A673 (cell line): ENCODE measurements at places on chromosomes 13 and 19. TPM values are rescaled to one million over a fixed set of nuclear protein-coding genes. Genes with fewer than 3 reads are reported as not detected.

GRCh38 chr13:111971891-111972780 is 94.8 kb upstream of the SOX1 start:
- no peaks in the 10 kb centered on the region for H3K36me3 ChIP-seq
- peaks cover 24% of the 10 kb centered on the region for H3K27me3 ChIP-seq
- H3K4me1 ChIP-seq: peaks cover 12% of the 10 kb centered on the region
- no peak for DNase-seq
- H3K4me3 ChIP-seq: no peak overlapping the region

- peaks cover 14% of the 10 kb centered on the region for H3K27me3 ChIP-seq
- DNase-seq: no peak
- no peaks in the 10 kb centered on the region for H3K4me1 ChIP-seq
- H3K4me3 ChIP-seq: no peak overlapping the region
- H3K36me3 ChIP-seq: no peaks in the 10 kb centered on the region
Observed at GRCh38 chr19:9014803-9015202, 4.6 kb upstream of the MUC16 start.

GRCh38 chr13:112368883-112369282 is 7.3 kb upstream of the SPACA7 start:
- no peak for DNase-seq
- H3K4me3 ChIP-seq: no peak overlapping the region
- H3K27me3 ChIP-seq: peaks cover 12% of the 10 kb centered on the region
- H3K36me3 ChIP-seq: no peaks in the 10 kb centered on the region
- H3K27ac ChIP-seq: no peak overlapping the region
- H3K4me1 ChIP-seq: no peaks in the 10 kb centered on the region

DNA sequence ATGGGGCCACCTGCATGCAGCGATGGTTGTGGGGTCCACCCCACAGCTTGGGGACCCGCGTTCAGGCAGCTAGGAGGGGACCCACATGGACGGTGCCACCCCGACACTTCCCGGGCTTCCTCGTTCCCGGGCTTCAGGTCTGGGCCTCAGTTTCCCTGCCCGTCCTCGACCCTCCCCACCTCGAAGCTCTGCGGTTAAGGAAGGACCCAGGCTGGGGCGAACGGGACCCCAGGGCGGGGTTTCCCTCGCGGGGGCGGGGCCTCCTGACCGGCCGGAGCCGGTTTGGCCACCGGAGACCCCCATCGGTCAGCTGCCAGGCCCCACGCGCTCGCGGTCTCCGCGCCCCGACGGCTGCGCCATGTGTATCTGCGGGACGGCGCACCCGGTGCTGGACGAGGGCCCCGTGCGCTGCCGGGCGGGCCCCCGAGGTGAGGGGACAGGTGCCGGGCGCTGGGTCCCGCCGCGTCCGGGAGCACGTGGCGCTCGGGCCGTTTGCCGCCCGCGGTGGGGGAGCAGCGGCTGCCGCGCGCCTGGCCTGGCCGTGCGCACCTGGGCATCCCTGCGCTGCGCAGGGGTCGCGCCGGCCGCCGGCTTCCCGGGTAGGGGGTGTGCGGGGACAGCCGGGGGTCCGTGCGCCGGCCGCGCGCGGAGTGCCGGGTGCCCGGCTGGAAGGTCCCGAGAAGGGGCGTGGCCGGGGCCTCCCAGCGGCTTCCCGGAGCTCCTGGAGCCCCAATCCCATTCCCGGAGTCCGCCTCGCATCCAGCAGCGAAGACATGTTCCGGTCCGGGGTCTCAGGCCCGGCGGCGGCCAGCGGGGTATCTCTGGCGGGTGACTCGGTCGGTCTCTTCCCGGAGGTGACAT is 4.2 kb downstream of the ARHGAP45 start:
- H3K27me3 ChIP-seq: peaks cover 7% of the 10 kb centered on the region
- peaks cover 27% of the 10 kb centered on the region for H3K4me1 ChIP-seq
- H3K36me3 ChIP-seq: no peaks in the 10 kb centered on the region
- DNase-seq: no peak

DNA sequence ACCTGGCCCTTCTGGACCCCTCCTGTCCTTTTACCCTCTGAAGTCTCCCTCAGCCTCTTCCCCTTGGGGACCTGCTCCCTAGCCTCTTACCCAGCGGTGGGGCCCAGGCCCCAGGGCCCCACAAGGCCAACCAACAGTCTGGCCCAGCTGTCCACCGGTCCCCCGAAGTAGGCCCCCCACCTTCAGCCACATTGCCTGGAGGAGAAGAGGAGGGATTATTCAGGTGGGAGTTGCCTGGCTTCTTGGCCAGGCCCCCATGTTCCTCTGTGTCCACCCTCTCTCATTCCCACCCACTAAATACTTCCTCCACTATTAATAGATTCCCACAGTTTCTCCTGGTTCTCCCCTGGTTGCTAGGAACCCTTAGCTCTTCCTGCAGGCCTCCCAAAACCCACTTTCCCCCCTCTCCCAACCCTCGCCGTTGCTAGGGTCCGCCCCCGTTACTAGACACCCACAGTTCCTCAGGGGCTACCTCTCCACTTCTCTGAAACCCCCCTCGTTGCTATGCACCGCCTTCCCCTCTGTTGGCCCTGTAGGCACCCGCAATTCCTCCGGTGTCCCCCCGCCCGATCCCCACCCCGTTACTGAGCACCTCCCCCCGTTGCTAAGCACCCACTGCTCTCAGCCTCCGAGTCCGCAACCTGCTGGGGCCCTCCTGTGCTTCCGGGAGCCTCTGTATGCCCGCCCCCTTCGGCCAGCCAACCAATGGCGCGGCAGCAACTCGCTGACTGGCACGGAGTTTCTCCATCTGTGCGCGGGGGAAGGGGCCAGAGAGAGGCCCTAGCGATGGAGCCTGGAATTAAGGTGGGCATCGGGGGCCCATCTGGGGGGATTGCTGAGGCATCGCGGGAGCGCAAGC is 2.0 kb downstream of the COQ8B start:
- peaks cover 37% of the 10 kb centered on the region for H3K4me1 ChIP-seq
- peak overlapping the region; percentile 80 for H3K27ac ChIP-seq
- DNase-seq: peak; percentile 97
- H3K27me3 ChIP-seq: no peaks in the 10 kb centered on the region
- peak overlapping the region; percentile 68 for H3K4me3 ChIP-seq

DNA sequence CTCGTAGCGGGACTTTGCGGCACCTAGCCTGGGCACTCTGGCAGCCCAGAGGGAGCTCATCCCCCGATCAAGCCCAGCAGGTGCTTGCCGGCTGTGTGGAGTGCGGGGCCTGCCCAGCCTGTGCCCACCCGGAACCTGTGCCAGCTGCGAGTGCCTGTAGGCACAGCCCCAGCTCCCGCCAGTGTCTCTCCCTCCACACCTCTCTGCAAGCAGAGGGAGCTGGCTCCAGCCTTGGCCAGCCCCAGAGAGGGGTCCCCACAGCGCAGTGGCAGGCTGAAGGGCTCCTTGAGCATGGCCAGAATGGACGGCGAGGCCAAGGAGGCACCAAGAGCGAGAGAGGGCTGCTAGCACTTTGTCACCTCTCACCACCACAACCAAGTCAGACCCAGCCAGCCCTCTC is 55.5 kb upstream of the C1QTNF9B start:
- H3K27ac ChIP-seq: no peak overlapping the region
- no peaks in the 10 kb centered on the region for H3K27me3 ChIP-seq
- H3K36me3 ChIP-seq: no peaks in the 10 kb centered on the region
- no peak for DNase-seq
- H3K4me3 ChIP-seq: no peak overlapping the region

DNA sequence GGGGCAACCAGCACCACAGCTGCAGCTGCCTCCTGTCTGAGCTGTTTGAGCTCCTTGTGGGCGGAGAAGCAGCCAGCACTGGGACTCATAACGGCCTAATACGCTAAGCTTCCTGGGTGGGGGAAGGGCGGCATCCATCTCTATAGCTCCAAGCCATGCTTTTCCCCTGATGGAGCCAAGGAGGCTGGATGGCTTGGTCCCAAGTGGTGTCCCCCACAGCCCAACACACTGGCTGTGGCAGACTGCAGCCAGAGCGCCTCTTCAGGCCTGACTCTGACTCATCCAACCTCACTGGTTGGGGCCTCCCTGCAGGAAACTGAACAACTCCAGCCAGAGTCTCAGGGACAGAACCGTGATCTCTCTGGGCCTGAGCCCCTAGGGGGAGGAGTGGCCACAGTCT is 537.3 kb downstream of the SUCLA2 start:
- H3K27me3 ChIP-seq: no peaks in the 10 kb centered on the region
- no peaks in the 10 kb centered on the region for H3K36me3 ChIP-seq
- H3K4me3 ChIP-seq: no peak overlapping the region
- no peak for DNase-seq
- H3K4me1 ChIP-seq: no peaks in the 10 kb centered on the region

- H3K27ac ChIP-seq: no peak overlapping the region
- H3K4me1 ChIP-seq: no peaks in the 10 kb centered on the region
- no peaks in the 10 kb centered on the region for H3K27me3 ChIP-seq
- H3K4me3 ChIP-seq: no peak overlapping the region
- DNase-seq: no peak
Observed at GRCh38 chr19:13742756-13743155, 21.6 kb upstream of the MRI1 start.

GRCh38 chr19:2612619-2613249 is 89.8 kb downstream of the GNG7 start:
- H3K4me3 ChIP-seq: no peak overlapping the region
- no peak for DNase-seq
- no peak overlapping the region for H3K27ac ChIP-seq
- H3K4me1 ChIP-seq: no peaks in the 10 kb centered on the region
- H3K36me3 ChIP-seq: no peaks in the 10 kb centered on the region

DNA sequence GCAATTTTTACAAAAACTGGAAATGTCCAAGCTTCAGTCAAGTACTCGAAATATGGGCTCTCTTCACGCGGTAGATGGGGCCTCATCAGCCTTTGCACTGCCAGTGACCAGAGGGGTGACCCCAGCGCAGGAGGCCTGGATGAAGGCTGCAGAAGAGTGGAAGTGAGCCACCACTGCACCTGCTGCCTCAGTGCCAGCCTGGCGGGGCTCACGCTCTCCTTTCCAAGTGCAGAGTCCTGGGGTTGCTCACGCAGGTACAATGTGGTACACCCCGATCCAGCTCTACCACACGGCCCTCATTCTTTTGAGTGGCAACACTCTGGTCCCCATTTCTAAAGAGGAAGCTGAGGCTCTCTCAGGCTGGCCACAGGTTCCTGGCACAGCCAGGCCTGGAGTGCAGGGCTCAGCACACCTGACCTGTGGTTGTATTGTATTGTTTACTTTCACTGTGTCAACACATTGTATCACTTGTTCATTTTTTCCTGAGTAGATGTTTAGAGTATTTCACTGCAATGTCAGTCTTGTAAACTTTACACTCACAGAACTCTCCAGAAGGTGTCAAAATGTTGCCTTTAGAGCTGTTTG is 97.3 kb upstream of the SOX1 start:
- H3K27ac ChIP-seq: no peak overlapping the region
- no peak for DNase-seq
- H3K36me3 ChIP-seq: no peaks in the 10 kb centered on the region
- H3K4me1 ChIP-seq: peaks cover 12% of the 10 kb centered on the region
- no peak overlapping the region for H3K4me3 ChIP-seq
- peaks cover 25% of the 10 kb centered on the region for H3K27me3 ChIP-seq

GRCh38 chr13:31090961-31091624 is 70.6 kb downstream of the HSPH1 start:
- no peaks in the 10 kb centered on the region for H3K36me3 ChIP-seq
- H3K4me3 ChIP-seq: no peak overlapping the region
- no peak overlapping the region for H3K27ac ChIP-seq
- H3K4me1 ChIP-seq: no peaks in the 10 kb centered on the region
- no peaks in the 10 kb centered on the region for H3K27me3 ChIP-seq

DNA sequence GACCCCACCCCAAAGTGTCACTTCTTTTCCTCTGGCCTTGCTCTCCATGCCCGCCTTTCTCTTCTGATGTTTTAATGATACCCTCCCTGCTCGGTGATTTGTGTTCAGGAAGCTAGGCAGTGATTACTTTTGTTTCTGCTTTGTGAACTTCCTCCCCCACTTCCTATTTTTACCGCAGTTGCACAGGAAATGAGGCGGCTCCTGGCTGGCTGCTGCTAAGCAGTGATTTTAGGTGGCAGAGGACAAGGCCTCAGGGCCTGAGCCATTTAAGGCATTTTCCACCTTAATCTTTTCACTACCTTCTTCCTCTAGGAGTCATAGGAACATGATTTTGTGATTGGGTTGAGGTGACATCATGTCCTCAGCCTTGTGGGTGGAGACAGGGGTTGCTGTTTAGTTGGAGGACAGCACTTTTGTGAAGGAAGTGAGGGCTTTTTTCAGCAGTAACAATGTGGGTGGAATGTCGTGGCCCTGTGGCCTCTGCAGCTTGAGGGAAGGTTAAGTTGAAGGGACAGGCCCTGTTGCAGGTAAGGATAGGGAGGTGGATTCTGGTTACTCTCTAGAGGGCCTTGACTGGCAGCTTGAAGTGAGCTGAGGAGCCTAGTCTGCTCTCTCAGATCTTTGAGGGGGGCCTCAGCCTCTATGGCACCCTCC is 15.7 kb downstream of the GARRE1 start:
- H3K27ac ChIP-seq: peak overlapping the region; percentile 98
- peak overlapping the region; percentile 8 for H3K4me3 ChIP-seq
- H3K27me3 ChIP-seq: no peaks in the 10 kb centered on the region
- H3K36me3 ChIP-seq: no peaks in the 10 kb centered on the region
- peak; percentile 95 for DNase-seq

GRCh38 chr19:3129112-3129511 is 6.7 kb upstream of the GNA15 start:
- no peak overlapping the region for H3K27ac ChIP-seq
- peak; percentile 56 for DNase-seq
- peaks cover 17% of the 10 kb centered on the region for H3K4me1 ChIP-seq

DNA sequence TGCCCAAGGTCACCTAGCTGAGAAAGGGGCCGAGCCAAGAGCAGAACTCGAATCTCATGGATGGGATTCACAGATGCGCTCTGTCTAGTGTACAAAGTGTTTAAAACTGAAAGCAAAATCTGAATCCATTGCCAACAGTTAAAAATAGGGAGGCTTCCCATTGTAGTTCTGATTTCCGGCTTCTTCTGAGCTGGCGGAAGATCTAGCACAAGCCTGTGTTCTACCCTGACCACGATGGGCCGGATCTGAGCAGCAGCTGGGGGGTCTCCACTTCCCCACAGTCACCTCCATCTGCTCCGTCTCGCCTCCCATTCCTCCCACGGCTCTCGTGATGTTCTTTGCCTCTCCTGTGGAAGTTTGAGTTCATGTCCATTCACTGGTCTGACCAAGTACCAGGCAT is 2.4 kb downstream of the CACNG8 start:
- peaks cover 17% of the 10 kb centered on the region for H3K27me3 ChIP-seq
- no peaks in the 10 kb centered on the region for H3K36me3 ChIP-seq
- H3K4me3 ChIP-seq: no peak overlapping the region
- no peak overlapping the region for H3K27ac ChIP-seq
- peaks cover 4% of the 10 kb centered on the region for H3K4me1 ChIP-seq
- no peak for DNase-seq

Gene SERPINE3
- not detected in 2 replicates for total RNA-seq

Gene PSG11
- not detected in 2 replicates for total RNA-seq

Gene FCER2
- total RNA-seq: not detected in 2 replicates

Gene GJB2
- not detected in 2 replicates for total RNA-seq

Gene ALOX5AP
- not detected in 2 replicates for total RNA-seq
